ENCODE measurements at places on chromosomes 1 and 21.

- DNase-seq = no peak
These were observed 312.9 kb downstream of the GRIK1 start for GRCh38 chr21:29626801-29627470.

DNA sequence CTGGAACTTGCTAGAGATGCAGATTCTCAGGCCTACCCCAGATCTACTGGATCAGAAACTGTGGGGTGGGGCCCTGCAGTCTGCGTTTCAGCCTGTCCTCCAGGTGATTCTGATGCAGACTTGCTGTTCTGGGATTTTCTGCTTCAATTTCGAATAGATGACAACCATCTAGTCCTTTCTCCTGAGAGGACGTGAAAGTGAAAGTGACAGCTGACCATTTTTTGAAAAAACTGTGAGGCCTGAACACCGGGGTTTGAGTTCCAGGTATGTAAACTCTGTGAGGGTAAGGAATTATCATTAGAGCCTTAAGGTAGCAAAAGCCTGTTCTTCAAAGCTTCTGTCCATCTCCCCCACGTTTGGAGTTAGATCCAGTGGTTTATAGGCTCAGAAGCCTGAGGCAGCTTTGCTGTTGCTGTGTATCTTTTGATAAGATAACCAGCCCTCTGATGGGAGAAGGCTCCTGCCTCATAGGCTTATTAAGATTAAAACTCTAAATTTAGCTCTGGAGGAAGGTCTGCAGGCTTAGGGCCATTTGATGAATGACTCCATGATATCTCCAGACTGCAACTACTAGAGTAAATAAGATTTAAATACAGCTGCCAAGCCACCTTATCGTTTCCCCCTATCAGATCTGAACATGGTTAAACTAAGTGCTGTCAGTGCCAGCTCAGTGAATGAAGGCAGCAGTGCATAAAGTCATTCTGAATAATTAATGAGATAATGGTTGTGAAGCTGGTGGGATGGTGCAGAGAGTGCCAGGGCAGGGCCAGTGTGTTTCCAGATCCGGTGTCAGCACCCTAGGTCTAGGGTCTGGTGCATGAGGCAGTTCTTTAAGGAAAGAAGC lies 335.2 kb downstream of the HHAT start:
- DNase-seq = no peak

- DNase-seq = no peak
These were observed 80.3 kb upstream of the DPH5 start for GRCh38 chr1:101105877-101106276.

DNA sequence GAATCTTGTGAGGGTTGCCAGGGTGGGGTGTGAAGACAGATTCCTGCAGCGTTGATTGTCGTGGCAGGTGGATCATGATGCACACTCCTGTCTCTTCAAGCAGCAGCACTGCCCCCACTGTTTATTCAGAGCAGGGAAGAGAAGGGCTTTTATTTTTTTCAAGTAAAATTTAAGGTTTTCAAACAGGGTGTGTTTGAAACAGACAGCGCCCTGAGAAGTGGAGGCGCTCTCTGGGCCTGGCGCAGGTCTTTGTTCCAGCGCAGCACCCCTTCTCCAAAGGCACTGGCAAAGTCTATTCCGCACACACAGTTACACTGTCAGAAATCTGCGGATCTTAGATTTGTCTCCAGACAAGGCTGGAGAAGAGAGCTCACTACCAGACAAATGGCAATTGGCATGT lies 7.0 kb downstream of the C1orf53 start:
- DNase-seq = no peak

GRCh38 chr1:61082311-61083012 lies at the start of gene NFIA:
TSS of gene NFIA (plus strand) at chr1:61082561.
- no peak for DNase-seq

GRCh38 chr1:214801191-214801590 lies 198.2 kb downstream of the CENPF start:
- DNase-seq = no peak

- DNase-seq = no peak
These were observed 6.7 kb upstream of the AHCYL1 start for GRCh38 chr1:109977657-109978378.

GRCh38 chr1:210236386-210236839 lies 3.8 kb downstream of the SERTAD4 start:
- DNase-seq = no peak
